ENCODE measurements at places on chromosomes 1 and 21.

DNA sequence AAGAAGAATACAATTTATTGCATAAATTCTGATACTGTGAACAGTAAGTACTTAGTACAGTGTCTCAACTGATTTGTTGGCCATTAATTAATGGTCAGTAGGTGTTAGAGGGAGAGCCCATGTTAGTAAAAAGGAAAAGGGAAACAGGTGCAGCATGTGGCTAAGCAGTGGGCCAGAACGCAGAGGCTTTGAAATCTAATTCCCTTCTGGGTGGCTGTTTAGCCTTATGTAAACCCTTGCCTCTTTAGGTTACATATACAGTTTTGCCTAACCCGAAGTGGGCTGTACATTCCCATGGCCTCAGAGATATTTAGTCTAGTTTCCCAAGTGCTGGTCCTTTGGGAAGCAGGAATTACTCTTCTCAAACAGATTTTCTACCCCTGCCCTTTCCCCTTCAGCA is 43.5 kb upstream of the BCL9 start:
- no peak for DNase-seq

GRCh38 chr1:51445351-51446090 is 73.5 kb downstream of the EPS15 start:
- DNase-seq, result no peak

- no peak for DNase-seq
Observed at GRCh38 chr1:115134231-115134630, 44.9 kb upstream of the TSPAN2 start.

DNA sequence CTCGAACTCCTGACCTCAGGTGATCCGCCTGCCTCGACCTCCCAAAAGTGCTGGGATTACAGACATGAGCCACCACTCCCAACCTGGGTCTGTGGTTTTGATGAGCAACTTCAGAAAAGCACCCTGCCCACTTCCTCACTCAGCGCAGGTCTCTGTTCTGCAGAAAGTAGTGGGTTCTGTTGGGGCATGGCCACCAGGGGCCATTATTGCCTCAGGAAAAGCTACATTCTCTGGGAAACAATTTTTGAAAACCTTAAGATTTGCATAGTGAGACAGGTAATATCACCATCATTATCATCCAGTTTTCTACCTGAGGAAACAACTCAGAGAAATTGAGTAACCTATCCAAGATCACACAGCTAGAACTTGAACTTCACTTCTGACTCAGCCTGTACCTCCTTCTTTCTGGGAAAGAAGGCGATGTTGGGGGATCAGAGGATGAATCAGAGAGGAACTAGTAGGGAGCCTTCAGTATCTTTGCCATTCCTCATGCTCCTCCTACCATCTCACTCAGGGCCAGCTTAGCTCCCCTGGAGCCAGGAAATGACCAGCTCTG is 7.1 kb upstream of the NES start:
- no peak for DNase-seq

GRCh38 chr1:47938520-47938919 is 58.7 kb downstream of the TRABD2B start:
- DNase-seq, result no peak

GRCh38 chr1:30801771-30802198 is 44.2 kb upstream of the LAPTM5 start:
- peak; percentile 89 for DNase-seq

DNA sequence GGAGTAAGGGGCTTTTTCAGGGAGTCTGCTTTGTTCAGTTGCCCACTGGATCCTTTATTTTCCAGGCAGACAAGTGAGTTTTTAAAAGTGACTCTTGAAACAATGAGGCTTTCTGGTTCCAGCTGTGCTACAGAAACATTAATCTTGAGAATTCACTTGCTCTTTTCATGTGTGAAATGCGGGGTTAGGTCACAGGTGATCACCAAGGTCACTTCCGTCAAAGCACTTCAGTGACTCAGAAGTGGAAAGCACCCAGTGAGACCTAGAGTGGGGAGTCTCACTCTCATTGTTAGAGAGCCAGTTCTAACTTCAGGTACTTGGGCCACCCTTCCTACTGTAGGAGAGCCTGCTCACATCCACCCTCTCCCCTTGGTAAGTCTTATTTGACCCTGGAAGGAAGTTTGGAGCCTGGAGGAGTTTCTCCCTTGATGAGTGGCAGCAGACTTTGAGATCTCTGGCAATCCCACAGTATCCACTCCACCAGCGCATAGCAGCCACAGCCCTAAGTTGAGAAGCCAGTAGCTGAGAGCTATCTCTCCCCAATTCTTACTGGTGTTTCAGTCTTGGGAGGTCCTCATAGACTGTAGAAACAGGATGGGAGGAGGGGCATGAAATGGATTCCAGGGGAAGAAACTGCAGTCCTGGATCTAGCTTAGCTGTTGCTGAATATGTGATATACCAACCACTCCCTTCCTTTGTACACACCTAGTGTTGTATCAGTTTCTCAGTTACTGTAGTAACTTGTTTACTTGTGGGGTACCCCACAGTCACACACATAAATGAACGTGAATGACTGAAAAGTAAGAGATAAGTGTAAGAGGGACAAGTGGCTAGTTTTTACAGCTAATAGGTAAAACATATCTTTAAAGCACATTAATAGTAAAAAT is 3.1 kb downstream of the TACSTD2 start:
- no peak for DNase-seq

GRCh38 chr1:202952818-202953217 is 5.3 kb downstream of the ADIPOR1 start:
- no peak for DNase-seq

GRCh38 chr21:45430521-45431501 is 25.8 kb downstream of the COL18A1 start:
- DNase-seq, result peak; percentile 85

GRCh38 chr1:94111879-94112278 is 9.1 kb downstream of the ABCA4 start:
- DNase-seq, result no peak

GRCh38 chr1:60978421-60979357 is 103.7 kb upstream of the NFIA start:
- DNase-seq, result no peak

DNA sequence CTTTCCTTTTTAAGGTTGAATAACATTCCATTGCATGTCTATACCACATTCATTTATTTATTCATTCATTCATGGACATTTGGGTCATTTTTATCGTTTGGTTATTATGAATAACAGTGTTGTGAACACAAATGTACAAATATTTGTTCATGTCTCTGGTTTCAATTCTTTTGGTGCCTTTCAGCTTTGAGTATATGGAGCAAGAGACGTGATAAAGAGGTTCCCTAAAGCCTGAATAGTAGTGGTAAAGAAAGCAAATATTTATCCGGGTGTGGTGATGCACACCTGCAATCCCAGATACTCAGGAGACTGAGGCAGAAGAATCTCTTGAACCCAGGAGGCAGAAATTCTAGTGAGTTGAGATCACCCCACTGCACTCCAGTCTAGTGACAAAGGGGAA is 5.3 kb upstream of the RLF start:
- no peak for DNase-seq

DNA sequence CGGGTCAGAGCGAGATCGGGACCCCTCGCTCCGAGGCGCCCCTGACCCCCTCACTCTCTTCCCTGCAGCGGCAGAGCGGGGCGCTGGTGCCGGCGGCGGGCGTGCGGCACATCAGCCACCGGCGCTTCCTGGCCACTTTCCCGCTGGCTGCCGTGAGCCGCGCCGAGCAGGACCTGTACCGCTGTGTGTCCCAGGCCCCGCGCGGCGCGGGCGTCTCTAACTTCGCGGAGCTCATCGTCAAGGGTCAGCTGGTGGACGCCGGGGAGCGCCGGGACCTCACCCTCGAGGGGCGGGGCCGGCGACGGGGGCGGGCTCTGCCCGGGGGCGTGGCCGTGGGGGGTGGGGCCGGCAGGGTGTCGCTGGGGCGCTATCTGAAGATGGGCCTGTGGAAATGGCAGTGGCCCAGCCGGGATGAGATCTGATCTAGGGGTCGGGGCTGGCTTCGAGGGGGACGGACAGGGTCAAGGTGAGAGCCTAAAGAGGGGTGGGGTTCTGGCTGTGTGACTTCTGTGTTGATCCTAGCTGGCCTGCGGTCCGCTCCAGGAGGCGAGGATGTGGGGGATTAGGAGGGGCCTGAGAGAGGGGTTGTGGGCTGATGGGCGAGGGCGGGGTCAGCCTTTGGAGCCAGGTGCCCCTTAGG is 23.6 kb downstream of the PTPRU start:
- peak; percentile 82 for DNase-seq

DNA sequence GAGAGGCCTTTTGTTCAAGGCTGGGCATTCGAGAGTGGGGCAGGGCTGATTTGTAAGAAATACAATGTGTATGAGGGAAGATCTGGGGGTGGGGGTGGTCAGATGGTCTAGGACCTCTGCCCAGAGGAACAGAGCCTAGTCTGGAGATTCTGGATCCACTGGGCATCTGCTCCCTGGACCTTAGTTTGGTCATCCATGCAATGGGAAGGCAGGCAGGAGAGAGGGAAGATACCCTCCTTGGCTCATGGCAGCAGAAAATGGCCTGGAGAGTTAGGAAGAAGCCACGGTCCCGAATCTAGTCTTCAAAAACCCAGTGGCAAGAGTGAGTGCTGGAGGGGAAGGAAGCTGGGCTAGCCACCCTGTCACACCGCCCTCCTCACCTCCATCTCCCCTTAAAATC is 38.8 kb downstream of the CITED4 start:
- no peak for DNase-seq

DNA sequence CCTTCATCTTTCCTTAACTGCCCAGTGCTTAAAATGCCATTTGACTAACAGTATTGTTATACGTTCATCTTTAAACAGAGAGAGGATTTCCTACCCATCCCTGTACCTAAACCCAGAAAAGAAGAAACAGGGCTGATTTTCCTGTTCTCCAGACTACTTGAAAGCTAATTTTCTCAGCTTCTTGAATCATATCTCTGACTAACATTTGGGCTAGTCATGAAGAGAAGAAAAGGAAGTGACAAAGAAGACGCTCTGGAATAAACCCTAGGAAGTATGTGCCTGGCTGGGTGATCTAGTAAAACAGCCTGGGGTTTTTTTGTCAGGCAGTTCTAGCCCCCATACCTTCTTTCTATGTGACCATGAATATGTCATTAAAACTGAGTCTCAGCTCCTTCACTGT is 44.8 kb upstream of the SGIP1 start:
- no peak for DNase-seq

GRCh38 chr21:38359090-38359489 is 102.3 kb downstream of the KCNJ15 start:
- DNase-seq, result no peak

DNA sequence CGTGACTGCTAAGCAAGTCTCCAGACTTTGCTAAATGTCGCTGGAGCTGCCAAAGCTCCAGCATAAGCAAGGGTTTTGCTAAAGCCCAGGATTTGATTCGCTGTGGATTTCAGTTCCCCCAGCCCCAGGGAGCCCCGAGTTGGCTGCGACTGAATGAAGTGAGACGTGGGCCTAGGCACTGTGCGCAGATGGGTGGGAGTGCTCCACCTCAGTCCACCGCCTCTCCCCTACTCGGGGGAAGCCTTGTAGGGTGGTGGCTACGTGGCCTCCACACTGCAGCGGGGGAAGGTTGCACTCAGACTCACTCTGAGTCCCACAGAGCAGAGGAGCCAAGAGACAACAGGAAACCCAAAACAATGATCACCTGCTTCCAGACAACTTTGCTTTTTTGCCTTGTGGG is 397.8 kb upstream of the VAMP3 start:
- DNase-seq, result no peak

DNA sequence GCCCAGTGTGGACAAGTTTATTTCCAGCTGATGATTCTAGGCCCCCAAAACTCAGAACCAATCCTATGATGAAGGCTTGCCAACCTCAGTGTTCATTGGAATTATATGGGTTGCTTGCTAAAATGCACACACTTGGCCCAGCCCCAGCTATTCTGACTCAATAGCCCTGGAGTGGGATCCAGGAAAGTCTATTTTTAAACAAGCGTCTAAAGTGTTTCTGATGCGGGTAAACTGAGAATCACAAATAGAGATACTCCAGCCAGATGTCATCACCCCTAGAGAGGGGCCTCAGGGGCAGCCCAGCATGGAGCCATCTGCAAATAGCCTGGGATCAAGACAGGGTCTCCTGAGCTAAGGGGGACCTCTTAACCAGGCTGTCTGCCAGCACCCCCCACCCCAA is 46.0 kb downstream of the PKP1 start:
- no peak for DNase-seq

- no peak for DNase-seq
Observed at GRCh38 chr1:25003457-25004190, 73.5 kb upstream of the RUNX3 start.

- no peak for DNase-seq
Observed at GRCh38 chr1:208203848-208204609, 40.2 kb downstream of the PLXNA2 start.

- no peak for DNase-seq
Observed at GRCh38 chr1:233031521-233031920, 81.1 kb downstream of the NTPCR start.

DNA sequence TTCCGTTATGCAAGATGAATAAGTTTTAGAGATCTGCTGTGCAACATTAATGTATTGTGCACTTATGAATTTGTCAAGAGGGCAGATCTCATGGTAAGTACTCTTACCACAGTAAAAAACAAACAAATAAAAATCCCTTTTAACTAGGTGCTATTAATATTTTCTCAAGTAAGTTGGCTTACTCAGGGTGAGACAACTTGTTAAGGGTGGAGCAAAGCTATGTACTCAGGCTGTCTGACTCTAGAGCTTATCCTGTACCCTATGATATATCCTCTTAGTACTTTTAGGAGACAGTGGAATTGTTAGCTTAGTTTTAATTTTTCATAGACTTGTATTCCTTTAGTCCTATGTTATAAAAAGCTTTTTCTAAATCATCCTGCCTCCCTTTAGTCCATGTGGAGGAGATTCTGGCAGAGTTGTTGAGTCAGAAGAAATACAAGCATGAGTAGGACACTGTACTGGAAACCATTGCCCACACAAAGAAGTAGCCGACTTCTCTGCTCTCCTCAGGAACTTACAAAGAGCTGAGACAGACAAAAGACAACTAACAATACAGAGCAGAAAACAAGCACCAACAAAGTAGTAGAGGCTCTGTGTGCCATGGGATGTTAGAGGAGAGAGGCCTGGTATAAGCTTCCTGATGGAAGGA is 49.2 kb downstream of the S1PR1 start:
- peak; percentile 16 for DNase-seq

- peak; percentile 59 for DNase-seq
Observed at GRCh38 chr1:155002464-155003226, at the start of gene ZBTB7B. TSS of gene ZBTB7B (plus strand) at chr1:155002802. CDS start at chr1:155014661, 11,859 bp downstream.

GRCh38 chr1:185432948-185433347 is 115.9 kb upstream of the IVNS1ABP start:
- DNase-seq, result no peak

DNA sequence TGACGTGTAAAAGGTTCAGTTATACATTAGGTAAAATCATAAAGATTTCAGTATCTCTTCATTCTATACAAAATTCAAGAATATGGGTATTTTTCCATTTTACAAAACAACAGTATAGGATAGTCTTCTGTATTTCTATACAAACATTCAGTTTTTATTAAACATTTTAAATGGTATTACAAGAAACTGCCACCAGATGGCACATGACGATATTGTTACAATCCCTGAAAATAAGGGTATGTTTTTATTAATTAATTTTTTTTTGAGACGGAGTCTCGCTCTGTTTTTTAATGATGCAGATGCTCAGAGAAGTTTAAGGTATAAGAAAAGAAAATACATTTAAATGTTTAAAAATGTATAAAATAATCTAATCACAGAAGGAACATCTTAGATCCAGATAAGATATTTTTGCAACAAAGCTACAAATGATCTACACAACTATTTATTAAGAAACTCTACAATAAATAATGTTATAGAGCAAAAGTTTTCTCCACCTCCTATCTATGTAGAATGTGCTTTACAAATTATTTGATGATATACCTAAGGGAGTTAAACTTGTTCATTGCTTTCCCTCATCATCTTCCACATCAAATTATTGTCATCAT is 23.5 kb upstream of the RSBN1 start:
- DNase-seq, result peak; percentile 42

- no peak for DNase-seq
Observed at GRCh38 chr1:9500756-9501754, 38.2 kb upstream of the SLC25A33 start.

- DNase-seq, result no peak
Observed at GRCh38 chr1:62744611-62745577, 39.0 kb upstream of the ATG4C start.
